ENCODE measurements at places on chromosomes 5 and 9.

DNA sequence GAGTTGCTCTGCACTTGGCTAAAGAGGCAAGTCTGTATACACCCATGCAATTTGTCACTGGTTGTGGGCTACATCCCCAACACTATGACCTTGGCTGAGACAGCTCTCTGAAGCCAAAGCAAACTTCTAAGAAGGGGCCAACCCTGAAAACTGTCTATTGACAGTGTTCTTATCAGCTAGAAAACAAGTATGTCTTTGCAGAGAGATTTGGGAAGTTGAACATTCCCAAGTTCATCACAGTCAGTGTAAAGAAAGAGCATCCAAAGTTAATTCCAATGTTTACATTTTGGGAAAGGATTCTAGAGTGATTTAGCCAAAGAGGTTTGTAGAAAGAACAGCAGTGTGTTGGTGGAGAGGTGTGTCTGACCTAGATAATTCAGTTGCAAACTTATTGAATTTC is 711.1 kb upstream of the CHD1 start:
- no peak for DNase-seq

- no peak for DNase-seq
Observed at GRCh38 chr9:89609426-89610006, 4.7 kb downstream of the GADD45G start.

GRCh38 chr9:561427-561826 is 280.1 kb upstream of the DMRT1 start:
- peak; percentile 43 for DNase-seq

GRCh38 chr5:175740014-175740413 is 82.1 kb downstream of the HRH2 start:
- no peak for DNase-seq

DNA sequence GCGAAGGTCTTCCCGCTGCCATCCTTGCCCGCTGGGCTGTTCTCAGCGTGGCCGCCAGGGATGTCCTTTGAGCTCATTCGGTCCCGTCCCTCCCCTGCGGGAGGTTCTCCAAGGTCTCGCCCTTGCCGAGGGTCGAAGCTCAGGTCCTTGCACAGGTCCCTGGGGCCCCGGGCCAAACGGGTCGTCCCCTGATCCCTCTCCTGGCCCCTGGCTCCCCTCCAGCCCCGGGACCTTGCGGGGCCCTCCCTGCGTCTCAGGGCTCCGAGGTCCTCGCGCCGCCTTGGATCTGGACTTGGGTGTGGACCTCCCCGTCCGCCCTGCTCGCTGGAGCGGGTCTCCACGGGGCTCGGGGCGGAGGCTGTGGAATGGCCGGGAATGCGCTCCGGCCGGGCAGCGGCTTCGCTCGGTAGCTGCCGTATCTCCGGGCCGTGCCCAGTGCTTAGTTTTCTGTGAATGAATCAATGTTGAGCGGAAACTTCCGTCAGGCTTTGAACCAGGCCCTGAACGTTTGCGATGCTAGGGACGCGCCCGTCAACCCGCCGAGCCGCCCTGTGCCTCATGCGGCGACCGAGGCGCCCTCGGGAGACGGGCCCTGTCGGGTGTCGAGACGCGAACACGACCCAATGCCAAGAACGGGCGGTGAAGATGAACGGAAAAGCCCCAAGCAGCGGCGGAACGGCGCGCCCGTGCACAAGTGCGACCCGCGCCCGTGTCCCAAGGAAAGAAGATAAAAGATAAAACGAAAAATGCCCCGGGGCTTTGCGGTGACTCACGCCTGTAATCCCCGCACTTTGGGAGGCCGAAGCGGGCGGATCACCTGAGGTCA is 780 bp downstream of the RNU6ATAC start:
- DNase-seq, result peak; percentile 43

GRCh38 chr9:19969721-19970120 is 180.9 kb upstream of the SLC24A2 start:
- peak; percentile 14 for DNase-seq

GRCh38 chr9:72931437-72931836 is 21.4 kb downstream of the ALDH1A1 start:
- peak; percentile 18 for DNase-seq

- no peak for DNase-seq
Observed at GRCh38 chr9:36035006-36035405, 1.7 kb upstream of the RECK start.

DNA sequence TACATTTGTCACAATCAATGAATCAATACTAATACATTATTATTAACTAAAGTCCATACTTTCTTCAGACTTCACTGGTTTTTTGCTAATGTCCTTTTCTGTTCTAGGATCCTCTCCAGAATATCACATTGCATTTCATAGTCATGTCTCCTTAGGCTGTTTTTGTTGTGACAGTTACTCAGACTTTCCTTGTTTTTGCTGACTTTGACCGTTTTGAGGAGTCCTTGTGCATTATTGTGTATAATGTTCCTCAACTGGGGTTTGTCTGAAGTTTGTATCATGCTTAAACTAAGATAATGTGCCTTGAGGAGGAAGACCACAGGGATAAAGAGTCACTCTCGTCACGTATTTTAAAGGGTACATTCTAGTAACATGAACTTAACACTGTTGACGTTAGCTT is 376.9 kb downstream of the NTRK2 start:
- no peak for DNase-seq

GRCh38 chr9:79946712-79947111 is 374.9 kb downstream of the TLE4 start:
- peak; percentile 28 for DNase-seq

DNA sequence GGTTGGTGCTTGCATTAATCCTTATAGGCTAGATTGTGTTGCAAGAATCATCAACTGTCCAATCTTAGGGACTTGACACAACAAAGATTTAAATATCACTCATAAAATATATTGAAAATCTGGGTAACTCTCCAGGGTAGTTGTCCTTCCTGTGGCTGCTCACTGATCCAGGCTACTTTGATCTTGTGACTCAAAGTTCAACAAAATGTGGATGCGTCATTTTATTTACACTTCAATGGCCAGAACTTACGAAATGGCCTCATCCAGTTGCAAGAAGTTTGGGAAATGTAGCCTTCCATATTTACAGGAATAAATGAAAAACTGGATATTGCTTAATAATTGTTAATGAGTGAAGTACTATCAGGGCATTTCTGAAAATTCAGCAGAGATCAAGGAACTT is 235.5 kb upstream of the ACTBL2 start:
- DNase-seq, result no peak

GRCh38 chr9:74554751-74555419 is 57.8 kb downstream of the RORB start:
- no peak for DNase-seq

DNA sequence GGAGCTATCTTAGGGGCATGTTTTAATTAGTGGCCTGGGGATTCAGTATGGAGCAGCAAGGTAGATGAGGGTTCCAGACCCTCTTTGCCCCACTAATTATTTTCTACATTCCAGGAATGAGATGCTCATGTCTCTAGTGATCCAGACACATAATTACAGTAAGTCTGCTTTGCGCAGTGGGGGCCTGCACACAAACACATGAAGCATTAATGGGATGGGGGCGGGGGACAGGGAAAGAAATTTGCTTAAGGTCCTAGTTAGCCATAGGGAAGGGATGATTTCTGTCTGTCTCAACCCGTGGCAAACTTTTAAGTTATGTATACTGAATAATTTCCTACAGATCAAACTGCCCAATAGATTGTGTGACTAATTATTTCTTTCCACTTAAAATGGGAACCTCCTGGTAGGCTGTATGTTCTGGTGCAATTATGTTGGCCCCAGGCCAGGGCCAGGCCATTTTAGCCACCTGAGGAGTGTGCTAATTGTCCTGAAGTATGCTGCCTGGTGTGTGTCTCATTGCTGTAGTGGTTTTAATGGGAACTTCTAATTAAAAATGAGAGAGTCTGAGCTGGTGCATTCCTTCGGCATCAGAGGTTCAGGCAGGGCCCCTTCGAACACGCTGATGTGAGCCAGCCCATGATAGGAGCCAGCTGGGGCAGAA is 134.4 kb downstream of the PTTG1 start:
- DNase-seq, result peak; percentile 49

DNA sequence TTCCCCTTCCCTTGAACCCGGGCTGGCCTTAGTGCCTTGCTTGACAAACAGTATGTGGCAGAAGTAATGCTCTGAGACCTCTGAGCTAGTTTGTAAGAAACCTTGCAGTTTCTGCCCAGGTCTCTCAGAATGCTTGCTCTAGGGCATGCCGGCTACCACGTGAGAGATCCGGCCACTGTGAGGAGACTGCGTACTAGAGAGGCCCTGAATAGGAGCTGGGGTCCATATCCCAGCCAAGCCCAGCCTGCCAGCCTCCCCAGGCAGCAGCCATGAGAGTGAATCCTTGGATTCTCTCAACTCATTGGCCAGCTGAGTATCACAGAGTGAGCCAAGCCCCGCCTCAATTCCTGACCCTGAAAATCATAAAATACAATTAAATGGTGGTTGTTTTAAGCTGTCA is 16.0 kb upstream of the COL15A1 start:
- no peak for DNase-seq

DNA sequence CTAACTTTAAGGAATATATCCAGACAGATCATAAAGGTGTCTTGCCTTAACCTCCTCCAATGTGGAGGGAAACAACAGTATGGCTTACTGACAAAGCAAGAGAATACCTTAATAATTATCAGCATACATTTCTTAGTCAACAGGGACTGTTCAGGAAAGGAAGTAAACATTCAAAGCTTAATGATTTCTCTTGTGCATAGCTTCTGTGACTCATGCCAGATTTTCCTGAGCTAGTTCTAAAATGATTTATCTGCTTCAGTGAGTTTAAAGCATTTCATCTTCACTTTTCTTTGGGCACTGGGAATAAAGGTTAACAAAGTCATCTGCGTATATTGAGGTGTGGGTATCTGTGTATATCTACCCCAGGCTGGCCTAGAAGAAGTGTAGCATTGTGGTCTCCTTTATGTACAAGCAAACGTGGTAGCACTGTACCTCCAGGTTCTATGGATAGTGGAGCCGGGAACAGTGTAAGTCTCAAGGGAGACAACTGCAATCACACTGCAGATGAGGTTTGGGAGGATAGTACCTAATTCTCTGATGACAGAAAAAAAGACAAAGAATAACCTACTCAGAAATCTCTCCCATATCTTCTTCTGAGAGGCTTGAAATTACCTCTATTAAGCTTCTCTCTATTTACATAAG is 284.1 kb downstream of the HCN1 start:
- peak; percentile 21 for DNase-seq

DNA sequence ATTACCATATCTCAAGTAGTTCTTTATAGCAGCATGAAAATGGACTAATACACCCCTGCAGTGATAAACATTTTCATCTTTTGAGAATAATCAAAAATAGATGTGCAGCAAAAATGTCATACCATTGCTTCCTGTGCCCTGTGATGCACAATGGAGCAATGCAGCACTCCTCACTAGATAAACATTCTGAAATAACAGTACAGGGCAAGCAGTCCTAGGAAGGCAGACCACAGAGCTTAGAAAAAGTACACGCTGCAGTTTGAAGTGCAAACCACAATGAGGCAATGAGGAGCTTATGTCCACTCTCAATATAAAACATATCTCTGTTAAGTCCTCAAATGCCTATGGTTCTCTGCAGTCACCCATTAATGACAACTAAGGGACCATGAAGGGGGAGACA is 367.6 kb downstream of the PDE4D start:
- DNase-seq, result peak; percentile 86

DNA sequence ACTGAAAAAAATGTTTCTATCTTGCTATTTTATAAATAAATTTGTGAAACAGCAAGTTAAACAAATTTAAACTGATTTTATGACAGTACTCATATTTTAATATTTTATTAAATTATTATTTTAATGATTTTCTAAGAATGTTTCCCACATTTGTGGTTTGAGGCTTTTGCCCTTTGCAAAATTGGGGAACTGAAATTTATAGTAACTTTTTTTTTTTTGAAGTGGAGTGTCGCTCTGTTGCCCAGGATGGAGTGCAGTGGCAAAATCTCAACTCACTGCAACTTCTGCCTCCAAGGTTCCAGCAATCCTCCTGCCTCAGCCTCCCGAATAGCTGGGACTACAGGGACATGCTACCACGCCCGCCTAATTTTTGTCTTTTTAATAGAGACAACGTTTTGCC is 7.2 kb upstream of the ADGRV1 start:
- no peak for DNase-seq

GRCh38 chr9:15851766-15852165 is 298.9 kb downstream of the CCDC171 start:
- no peak for DNase-seq

DNA sequence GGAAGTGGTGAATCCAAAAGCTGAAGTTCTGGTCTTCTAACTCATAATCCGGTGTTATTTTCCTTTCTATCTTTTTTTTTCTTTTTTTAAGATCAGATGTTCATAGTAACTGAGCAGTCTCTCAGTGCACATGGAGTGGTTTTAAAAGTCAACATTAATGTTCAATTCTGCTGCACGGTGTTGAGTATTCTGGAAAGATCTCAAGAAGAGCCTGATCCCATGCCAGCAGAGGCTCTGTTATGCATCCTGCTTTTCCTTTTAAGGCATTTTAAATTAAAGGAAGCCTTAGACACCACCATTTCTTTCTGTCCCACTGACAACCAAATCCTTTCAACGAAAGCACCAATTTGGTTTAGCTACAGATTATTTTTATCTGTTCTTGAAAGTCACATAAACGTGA is 33.4 kb downstream of the SEMA5A start:
- DNase-seq, result peak; percentile 39

- peak; percentile 6 for DNase-seq
Observed at GRCh38 chr5:124948062-124948753, 201.8 kb upstream of the ZNF608 start.

DNA sequence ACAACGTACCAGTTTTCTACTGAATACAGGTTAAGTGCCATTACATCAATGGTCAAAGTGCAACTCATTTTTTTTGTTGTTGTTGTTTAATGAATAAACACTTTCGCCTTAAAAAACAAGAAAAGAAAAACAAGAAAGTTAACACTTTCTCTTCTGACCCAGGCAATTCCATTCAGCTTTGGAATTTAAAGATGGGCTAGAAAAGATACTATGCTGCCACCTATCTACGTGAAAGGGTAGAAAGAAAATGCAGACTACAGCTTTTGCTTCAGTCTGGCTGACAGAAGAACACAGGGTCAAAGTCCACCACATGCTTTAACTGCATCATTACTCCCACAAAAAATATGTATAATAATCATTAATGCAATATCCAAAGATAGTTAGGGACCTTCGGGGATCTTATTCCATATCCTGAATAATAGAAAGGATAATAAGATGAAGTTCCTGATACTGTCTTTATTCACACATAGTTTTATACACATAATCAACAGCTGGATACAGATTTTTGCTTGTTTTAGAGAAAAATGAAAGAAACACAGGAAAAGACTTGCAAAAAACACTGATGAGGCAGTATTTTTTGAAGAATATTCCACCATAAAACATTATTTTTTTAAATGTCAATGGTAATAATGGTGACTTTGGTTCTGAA is 40.4 kb downstream of the ZDHHC21 start:
- DNase-seq, result peak; percentile 2
